ENCODE measurements at places on chromosomes 11 and 22.

- peak; percentile 64 for DNase-seq
Observed at GRCh38 chr11:72081821-72082453, 1.3 kb downstream of the LRRC51 start.

- DNase-seq = no peak
Observed at GRCh38 chr11:83409476-83409875, 123.3 kb upstream of the CCDC90B start.

- peak; percentile 2 for DNase-seq
Observed at GRCh38 chr22:48576333-48577013, 1251.2 kb downstream of the BRD1 start.

GRCh38 chr11:113874581-113875233, 665 bp downstream of the USP28 start:
- DNase-seq = peak; percentile 12

GRCh38 chr22:48432781-48433518, 1394.7 kb downstream of the BRD1 start:
- no peak for DNase-seq

- DNase-seq = no peak
Observed at GRCh38 chr11:84866922-84867321, 760.2 kb downstream of the DLG2 start.

DNA sequence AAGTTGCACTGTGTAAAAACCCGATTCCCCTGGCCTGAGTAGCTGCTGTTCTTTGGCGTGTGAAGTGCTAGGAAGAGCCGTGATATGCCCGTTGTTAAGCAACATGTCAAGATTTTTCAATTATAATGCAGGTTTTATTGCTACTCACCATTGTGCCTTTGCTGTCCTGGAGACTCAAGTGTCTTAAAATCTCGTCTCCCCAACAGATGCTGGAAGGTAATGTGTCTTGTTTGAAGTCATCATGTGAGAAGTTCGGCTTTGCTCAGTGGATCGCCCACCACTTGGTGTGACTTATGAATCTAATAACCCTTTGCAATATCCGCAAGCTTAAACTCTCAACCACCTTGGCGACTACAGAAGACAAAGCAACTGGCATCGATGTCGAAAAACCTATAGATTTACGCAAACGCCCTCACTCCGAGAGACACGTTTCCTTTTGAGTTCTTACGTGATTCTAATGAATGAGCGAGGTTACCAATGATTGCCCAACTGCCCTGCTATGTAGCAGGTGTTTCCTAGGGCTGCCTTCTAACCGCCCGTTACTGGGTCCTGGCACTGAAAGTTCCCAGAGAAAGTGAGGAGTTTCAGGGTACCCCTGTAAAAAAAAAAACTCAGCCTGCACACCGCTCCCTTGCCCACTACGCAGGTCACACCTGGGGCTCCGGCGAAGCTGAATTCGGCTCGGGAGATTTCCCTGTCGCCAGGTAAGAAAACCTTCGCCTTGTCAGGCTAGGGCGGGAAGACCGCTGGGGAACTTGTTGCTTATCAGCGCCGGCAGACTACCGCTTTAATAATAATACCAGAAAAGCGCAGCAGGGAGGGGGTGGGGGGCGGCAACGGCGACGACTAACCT, 21.2 kb upstream of the BDNF start:
- no peak for DNase-seq

GRCh38 chr11:765025-765801, 12.1 kb downstream of the GATD1 start:
- DNase-seq = peak; percentile 69

DNA sequence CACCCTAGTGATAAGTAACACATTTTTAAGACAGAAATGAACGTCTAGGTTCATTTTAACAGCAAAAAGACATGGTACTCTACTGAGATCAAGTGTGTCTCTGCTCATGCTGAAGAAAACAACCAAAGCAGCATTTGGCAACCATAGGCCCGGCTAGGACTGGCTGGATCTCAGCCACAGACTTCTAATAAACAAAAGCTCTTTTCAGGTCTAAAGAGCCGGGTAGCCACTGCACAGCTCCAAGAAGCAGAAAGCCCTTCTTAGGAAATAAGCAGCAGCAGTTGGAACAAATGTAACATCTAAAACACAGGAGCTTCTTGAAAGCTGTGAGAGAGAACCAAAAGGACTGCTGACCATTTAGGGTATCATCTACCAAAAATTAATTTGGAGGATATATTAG, 37.6 kb downstream of the PITPNB start:
- no peak for DNase-seq

DNA sequence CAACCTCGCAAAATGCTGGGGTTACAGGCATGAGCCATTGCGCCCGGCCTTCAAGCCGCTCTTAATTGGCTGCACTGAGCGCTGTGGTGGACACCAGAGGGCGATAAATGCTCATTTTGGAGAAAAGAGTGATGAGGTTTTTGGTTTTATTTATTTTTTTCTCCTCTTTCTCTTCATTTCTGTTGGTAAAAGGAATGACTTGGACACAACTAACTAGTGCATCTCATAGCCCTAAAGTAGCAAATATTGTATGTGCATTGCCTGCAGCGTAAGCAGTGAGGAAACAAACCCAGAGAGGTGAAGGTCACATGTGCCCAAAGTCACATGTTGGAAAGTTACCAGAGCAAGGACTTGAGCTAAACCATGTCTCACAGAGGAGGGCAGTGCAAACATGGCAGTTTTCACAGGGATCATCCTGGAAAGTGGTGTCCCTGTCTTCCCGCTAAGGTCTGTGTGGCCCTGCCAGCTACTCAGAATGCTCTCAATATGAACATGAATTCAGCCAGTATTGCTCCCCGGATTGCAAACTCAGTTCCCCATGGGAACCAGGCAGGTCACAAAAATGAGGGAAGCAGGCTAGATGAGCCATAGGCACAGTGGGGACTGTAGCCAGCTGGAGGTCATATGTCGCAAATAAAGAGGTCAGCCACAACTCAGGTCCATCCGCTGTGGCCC, 8.6 kb upstream of the CD82 start:
- peak; percentile 76 for DNase-seq

DNA sequence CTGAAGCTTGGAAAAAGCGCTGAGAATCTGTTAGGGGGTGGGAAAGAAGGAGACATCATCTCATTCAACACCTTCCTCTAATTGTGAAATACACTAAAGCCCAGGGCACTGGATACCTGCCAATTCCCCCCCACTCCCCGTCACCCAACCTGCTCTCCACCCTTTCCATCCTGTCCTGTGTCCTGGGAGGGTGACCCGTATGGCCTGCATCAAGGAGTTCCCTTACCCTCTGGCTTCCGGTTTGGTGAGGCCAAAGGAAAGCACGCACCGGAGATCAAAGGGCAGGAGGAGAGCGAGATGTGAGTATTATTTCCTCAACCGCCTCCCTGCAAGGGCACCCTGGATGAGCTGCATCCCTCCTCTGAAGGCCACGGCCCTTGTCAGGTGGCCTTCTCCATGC, 65.0 kb upstream of the PTPRJ start:
- DNase-seq = no peak

DNA sequence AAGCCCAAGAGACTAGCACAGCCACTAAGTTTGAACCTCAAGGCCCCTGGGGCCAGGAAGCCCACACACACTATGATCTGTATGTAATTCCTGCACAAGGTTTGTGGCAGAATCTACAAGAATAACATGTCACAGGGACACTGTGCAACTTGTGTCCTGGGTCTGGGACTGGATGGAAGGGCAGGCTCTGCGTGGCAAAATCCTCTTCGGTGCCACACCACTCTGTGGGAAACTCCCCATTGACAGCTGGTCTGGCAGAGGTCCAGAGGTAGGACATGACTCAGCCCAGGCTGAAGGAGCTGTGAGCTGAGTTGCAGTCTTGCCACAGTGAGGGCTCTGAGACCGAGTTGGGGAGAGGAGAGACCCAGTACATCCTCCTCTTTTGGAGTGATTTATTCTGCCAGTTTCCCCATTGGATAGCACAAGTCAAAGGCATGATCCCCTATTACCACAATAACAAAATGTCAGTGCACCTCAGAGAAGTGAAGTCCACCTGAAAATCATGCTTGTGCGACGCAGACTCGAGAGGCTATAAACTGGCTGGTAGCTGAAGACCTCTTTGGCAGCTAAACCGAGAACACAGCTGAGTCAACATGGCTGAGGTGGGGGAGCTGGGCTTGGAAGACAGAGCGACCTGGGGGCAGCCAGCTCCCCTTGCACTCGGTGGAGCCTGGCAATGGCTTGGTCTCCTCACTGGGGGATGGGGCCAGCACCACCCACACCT, 23.3 kb upstream of the SERPIND1 start:
- DNase-seq = peak; percentile 88

GRCh38 chr11:131683131-131683530, 312.7 kb downstream of the NTM start:
- DNase-seq = no peak

GRCh38 chr22:43110444-43110926, at the start of gene BIK:
TSS of gene BIK (plus strand) at chr22:43110750. CDS start at chr22:43124023, 13,273 bp downstream.
- peak; percentile 72 for DNase-seq

DNA sequence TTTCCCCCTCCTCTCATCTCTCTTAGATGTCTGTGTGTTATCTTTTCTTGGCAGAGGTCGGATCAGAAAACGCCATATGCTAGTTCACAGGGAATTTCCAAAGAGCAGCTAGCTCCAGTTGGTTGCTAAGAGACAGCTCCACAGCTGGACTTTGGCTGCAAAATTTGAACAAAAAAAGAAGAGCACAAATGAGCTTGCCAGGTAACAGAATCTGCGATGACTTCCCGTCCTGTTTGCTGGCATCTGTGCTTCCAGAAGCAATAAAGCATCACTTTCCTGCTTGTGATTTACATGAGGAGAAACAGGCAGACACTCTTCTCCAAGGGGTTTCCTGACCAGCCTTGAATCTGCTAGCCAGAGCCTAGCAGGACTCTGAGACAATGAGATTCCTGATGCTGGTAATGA, 596.0 kb upstream of the B3GAT1 start:
- DNase-seq = no peak

- peak; percentile 46 for DNase-seq
Observed at GRCh38 chr11:124108156-124108555, 7.1 kb upstream of the VWA5A start.

Data from suppressor macrophage treated with lipopolysaccharide for 1 hour (primary cell).